ENCODE measurements at places on chromosomes 6 and 20.

- DNase-seq: no peak
Measured at GRCh38 chr20:62530643-62531032, 54.8 kb upstream of the GATA5 start.

- DNase-seq: no peak
Measured at GRCh38 chr6:35725721-35726438, 11.0 kb upstream of the ARMC12 start.

- no peak for DNase-seq
Measured at GRCh38 chr6:43221046-43221972, 8.0 kb downstream of the DNPH1 start.

DNA sequence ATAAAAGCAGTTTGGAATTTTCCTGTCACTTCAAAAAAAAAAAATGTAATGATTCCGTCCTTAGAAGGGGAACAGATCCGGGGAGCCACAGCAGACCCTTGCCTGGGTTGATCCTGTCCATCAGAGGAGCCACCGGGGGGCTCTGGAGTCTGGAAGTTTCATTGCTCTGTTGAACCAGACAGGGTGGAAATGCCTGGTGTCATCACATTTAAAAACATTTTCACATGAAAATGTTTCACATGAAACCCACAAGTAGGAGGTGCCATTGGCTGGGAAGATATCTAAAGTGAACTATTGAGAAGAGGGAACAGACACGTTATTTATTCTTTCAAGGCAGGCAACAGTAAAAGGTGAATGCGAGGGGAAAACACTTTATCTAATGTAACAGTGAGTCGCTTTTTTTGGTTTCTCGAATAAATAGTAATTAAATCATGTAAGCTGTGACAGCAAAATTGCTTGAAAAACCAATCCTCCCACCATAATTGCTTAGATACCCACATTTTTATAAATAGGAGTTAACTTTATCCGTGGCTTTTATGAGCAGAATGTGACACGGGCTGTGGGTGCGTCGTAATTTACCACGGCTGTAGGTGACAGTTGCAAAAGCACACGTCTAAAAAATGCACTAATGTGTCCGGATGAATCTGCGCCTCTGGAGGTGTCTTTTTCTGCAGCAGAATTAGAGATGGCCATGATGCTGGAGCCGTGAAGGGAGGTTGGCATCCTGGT is 323.4 kb downstream of the TAF4 start:
- DNase-seq: no peak

- DNase-seq: no peak
Measured at GRCh38 chr6:16205377-16206144, 32.8 kb upstream of the GMPR start.

DNA sequence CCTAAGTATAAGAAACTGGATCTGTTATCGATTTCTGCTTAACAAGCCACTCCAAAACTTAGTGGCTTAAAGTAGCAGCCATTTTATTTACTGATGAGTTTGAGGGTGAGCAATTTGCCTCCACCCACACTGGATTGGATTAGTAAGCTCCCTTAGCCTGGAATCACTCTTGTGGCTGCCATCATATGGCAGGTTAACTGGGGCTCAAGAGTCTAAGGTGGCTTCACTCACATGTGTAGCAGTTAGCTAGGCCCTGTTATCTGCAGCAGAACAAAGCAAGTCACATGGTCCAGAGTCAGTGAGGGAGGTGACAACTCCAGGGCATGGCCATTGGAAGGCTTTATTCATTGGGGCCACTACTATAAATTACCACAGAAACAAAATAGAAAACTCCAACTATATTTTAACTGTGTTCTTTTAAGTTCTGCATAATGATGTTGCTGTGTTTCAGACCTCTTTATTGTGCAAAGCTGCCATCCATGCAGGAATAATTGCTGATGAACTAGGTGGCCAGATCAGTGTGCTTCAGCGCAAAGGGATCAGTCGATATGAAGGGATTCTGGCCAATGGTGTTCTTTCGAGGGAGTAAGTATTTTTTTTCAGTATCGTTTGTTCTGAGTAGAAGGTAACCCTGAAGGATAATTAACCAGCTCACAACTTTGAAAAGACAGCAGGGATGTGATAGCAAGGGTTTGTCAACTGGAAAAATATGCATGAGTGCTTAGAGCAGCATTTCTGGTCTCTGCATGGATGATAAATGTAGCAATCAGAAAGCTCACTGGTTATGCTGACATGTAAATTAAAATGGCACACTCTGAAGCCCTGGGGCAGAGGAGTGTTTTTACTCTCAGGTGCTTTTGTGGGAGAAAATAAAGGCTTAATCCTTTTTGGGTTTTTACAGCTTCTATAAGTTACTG is 49.6 kb downstream of the DCBLD1 start:
- no peak for DNase-seq

DNA sequence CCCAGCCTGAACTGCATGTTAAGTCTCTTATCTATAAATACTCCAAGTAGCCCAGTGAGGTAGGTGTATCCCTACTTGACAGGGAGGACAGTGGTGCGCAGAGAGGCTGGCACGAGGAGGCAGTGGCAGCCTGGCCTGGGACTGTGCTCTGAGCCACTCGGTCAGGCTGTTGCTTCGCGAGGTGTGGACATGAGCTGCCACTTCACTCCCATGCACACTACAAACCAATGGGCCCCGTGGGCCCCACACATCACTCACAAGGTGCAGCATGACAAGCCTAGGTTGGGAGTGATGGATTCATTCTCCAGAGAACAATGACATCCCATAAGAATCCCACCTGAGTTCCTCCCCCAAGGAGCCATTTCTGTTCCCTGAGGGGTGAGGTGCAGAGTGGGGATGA is 54.9 kb downstream of the TMEM242 start:
- DNase-seq: no peak

GRCh38 chr20:23444859-23445258 is 5.4 kb downstream of the CSTL1 start:
- no peak for DNase-seq

DNA sequence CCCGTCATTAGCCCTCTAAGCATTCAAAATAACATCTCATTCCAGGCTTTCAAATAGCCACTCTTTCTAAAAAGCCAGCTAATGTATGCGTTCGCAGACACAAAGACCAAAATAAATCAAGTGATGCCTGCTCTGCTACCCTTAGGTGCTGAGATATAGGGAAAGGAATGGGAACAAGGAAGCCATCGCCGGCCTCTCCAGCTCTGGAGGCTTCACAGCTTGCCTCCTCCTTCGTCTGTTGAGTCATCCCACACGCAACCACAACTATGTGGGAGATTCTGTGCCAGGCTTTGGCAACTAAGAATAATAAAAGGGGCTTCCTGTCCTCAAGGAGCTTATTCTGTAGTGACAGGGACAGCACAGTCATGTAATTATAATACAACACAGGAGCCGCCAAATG is 27.3 kb upstream of the SLC22A23 start:
- no peak for DNase-seq

DNA sequence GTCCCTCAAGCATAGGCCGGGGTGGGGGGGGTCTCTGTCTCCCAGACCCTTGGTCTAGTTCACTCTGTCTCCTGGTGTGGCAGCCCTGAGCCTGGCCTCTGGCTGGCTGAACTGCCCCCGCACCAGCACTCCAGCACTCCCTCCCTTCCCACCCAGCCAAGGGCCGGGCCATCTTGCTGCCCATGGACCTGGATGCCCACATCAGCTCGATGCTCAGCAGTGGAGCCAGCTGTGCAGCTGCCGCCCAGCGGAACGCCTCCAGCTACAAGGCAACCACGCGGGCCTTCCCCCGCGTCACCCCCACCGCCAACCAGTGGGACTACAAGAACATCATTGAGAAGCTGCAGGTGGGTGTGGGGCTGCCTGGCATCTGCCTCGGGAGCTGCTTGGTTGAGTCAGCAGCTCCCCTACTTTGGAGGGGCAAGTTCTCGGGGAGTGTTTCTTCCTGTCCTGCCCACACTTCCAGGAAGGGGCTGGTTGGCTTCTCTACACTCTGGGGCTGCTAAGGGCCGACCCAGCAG is 28.4 kb downstream of the UQCC2 start:
- peak; percentile 52 for DNase-seq

DNA sequence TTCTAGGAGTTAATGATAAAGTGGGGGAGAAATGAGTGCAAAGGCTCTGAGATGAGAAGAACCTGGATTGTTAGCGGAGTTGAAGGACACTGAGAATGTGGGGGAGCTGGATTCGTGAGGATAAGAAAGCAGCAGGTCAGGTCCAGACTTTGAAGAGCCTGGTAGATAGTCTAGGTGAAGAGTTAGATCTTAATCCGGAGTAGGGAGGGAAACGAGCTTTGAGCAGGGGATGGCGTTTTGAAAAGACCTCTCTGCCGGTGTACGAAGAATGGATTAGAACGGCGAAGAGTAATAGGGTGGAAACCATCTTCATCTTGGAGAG is 487 bp upstream of the PHF20 start:
- no peak for DNase-seq

- DNase-seq: no peak
Measured at GRCh38 chr6:163536770-163537169, 122.3 kb downstream of the QKI start.

GRCh38 chr6:53320964-53321363 is 27.8 kb downstream of the ELOVL5 start:
- DNase-seq: no peak

DNA sequence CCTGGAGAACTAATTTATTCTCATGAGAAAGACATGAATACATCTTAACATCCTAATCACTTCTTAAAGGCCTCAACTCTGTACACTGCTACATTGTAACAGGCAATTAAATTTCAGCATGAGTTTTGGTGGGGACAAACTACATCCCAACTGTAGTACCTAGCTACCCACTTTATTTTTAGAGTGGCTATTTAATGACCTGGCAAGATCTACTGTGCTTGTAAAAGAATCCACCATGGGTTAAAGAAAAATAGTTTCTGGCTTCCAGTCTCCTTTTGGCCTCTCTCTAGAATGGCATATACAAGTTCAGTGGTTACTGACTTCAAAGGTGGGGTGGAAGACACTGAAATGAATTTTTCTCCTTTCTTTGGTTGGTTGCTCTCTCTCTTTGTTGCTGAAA is 193.9 kb downstream of the ESR1 start:
- no peak for DNase-seq

- DNase-seq: no peak
Measured at GRCh38 chr6:88920774-88921733, 42.4 kb downstream of the RNGTT start.

DNA sequence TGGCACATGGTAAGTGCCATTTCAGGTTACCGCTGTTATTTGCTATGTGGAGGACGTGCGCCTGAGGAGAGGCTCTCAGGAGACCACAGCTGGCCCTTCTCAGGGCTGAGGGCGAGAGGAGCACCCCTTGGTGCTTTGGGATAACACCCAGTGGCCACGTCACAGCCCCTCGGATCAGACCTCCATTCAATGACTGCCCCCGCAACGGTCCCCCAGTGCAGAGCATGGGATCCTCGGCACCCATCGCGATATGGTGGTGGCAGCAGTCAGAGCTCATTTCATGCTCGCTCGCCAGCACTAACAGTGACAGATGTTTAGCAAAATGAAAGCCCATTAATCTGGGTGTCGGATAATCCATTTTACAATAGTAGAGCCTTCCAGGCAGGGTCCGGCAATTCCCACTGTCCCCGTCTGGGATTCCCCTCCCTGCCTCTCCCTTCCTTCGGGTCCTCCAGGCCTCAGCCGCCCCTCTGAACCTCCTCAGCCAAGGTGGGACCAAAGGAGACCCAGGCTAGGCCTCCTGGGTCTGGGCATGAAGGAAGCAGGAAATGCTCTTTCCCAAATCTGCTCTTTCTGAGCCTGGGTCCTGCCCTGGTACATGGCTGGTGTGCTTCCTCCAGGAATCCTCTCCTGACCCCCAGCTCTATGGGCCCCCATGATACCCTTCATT is 117.1 kb downstream of the GRM4 start:
- DNase-seq: no peak

GRCh38 chr6:45901767-45902650 is 113.7 kb downstream of the CLIC5 start:
- DNase-seq: no peak

DNA sequence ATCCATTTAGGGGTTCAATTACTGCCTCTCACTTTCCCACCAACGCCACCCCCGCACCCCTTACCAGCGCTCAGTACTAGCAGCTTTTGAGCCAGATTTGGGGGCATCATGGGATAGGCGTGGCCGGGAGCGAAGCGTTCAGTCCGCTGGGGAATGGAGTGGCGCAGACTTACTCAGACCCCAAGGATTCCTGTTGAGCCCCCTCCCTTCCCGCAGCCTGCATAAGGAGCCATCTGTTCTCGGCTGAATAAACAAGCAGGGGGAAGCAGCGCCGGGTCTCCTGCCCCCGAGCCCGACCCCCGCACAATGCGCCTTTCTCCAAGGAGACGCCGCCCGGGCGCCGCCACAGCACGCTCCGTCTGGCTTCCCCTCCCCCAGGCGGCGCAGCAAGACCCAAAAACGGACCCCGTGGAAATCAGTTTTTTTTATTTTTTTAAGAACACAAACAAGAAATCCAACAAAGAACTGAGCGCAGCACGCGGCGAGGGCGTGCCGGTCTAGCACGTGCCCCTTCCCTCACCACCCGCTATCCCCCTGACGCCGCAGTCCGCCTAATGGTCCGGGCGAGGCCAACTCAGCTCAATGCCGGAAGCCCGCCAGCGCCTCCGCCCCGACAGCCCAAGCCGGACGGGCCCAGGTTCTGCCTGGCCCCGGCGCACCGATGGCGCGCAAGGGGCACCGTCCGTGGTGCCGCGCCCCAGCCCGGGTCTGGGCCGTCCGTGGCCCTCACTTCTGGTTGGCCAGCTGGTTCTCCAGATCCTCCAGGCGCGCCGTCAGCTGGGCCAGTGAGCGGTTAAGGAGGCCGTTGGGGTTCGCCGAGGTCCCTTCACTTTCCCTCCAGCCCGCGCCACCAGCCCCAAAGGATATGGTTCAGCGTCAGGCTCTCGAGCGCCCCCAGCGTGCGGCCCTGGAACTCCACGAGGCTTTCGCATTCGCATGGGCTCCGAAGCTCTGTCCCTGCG is 13.3 kb upstream of the RBPJL start:
- DNase-seq: peak; percentile 85

DNA sequence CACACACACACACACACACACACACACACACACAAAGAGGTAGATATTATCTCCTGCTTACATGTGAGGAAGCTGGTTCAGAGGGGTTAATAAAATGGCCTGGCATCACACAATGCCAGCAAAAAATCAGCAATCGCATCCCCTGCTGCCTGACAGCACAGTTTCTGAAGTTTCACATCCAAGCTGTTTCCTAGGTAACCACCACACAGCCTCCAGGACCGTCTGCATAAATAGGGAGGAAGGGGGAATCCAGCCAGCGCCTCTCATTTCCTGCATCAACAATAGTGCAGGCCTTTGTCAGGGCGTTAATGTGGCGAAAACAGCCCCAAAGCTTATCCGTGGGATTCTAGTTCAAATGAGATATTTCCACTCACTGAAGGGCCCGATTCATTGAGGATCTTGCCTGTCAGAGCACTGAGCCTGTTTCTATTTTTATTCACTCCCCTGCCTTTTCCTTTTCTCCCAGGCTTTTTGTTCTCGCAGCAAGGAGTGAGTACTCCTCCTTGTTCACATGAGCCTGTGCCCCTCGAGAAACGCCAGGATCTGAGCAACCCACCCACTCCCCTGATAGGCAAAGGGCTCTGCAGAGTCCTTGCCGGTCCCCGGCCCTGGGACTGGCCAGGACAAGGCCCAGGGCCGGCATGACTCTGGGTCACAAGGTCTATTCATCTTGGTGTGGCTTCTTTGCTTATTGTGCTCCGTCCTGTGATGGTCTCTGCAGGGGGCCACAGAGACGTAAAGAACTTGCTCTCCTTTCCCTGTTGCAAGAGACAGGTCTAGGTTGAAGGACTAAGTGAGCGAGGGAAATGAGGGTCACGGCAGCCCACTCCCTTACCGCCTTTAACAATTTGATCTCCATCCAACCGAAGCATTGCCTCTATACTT is 32.7 kb downstream of the TUBB2B start:
- no peak for DNase-seq

GRCh38 chr6:79431537-79431933 is 105.7 kb downstream of the LCA5 start:
- no peak for DNase-seq

- no peak for DNase-seq
Measured at GRCh38 chr6:137005073-137005472, 39.7 kb downstream of the IL20RA start.
